Erythroblast (primary cell): ENCODE measurements at places on chromosomes 16 and 17.

DNA sequence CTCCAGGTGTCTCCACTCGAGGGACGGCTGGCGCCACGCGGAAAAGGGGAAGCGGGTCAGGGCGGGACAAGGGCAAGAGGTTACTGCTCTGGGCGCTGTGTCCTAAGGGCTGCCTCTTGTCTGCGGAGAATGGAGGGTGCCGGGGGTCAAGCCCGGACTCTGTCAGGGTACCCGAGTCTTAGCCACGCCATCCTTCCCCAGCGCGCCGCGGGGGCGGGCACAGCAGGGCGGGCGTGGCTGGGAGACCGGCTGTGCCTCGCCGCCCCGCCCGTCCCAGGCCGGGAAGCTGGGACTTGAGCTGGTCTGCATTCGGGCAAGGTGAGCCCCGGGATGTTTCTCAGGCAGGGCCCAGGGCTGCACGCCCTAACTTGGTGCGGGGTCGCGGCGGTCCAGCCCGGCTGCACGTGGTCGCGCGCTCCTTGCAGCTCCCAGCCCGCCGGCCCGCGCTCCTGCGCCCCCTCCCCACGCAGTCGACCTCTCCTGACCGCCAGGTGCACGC lies 6.2 kb upstream of the ACTG1 start:
- DNase-seq: no peak

DNA sequence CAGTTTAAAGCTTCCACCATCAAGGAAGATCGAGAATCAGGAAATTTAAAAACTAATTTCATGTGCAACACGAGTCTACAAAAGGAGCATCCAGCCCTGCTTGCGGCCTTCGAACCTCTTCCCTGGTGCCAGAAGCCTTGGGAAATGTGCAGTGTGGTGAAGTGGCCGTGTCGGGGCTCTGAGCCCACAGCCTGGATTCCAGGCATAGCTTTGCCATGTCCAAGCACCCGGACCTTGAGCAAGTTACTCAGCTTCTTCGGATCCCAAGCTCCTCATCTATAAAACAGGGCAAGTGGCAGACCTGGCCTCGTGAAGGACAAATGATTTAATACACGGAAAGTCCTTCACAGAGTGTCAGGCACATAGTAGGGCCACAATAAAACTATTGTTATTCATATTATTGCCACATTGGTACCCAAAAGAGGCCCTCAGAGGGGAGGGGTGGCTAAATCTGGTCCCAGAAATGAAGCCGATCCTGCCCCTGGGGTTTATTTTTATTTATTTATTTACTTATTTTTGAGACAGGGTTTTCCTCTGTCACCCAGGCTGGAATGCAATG lies 34.8 kb downstream of the COTL1 start:
- DNase-seq: no peak

DNA sequence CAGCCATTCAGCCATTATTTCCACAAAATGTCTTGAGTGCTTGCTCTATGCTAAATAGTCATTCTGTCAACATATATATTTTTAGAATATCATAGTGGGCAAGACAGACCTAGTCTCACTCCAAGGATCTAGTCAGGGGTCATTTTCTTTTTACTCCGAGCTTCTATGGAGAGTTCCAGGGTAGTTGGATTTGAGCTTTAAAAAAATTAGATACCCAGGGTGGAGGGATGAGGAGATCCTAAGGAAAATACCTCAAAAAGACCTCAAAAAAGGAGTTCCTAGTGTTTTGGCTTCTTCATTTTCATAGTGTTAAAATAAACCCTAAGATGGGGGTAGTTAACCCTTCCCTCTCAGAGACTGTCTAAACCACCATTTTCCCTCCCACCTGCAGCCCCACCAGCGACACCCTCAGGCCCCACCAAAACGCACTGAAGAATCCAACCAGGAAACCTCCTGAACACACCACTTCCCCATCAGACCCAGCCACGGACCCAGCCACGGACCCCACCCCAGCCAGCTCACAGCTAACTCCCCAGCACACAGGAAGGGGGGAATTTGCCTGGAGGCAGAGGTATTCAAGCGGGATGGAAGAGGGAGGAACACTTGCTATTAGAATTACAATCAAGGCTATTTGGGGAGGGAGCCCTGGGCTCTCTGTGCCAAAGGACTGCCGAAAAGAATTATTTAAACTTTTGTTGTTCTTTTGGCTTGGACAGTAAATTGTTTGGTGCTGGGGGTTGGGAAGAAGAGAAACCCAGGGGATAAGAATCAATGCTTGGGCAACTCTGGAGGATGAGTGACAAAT lies 2.2 kb downstream of the ETV4 start:
- DNase-seq: no peak

DNA sequence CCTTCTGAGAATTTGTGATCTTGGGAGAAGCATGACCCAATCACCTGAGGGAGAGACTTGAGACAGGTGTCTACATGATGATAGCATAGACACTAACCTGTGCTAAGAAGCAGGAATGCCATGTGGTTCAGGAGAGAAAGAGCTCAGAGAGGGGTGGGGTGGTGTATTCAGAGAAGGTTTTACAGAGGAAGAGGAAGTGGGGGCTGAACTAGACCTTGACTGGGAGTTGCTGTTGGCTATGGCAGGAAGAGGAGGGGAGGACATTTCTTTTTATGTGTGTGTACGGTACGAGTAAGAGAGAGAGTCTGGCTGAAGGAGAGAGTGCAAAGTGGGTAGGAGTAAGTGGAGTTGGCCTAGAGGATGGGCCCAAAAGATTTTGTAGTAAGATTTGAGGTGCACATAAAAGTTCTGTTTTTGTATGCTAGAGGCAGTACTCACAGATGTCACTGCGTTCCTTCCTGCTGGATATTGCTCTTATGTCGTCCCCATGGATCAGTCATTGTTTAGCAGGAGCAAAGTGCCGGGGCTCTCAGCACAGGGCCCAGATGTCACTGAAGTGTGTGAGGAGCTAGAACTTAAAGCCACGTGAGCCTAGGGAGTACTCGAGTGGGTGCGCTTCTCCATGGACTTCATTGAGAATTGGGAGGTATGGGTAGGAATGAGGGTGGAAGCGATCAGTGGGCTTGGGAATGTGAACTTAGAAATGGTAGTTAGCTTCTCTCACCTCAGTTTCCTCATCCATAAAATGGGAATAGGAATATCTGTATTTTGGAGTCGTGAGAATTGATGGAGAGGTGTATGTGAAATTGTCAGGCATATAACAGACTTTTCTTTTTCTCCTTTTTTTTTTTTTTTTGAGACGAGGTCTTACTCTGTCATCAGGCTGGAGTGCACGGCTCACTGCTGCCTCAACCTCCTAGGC lies 22.1 kb downstream of the SLC7A6 start:
- no peak for DNase-seq

DNA sequence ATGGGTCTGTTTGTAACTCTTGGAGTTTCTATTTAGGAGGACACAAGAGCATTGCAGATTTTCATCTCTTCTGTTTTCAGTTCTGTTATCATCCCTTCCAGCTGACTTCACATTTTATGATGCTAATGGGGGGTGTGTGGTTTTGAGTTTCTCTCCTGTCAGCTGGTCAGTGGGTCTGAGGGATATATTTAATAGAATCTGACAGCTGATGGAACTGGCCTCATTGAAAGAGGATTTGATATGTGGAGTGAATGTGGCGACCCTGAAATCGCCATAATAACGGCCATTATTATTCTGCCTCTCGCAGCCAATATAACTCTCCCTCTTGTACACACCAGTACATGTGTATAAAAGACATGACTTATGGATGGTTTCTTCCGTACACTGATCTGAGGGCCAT lies 128.1 kb downstream of the SALL1 start:
- DNase-seq: no peak

- DNase-seq: no peak
These were observed 244.1 kb downstream of the PHKB start for GRCh38 chr16:47705266-47705665.

DNA sequence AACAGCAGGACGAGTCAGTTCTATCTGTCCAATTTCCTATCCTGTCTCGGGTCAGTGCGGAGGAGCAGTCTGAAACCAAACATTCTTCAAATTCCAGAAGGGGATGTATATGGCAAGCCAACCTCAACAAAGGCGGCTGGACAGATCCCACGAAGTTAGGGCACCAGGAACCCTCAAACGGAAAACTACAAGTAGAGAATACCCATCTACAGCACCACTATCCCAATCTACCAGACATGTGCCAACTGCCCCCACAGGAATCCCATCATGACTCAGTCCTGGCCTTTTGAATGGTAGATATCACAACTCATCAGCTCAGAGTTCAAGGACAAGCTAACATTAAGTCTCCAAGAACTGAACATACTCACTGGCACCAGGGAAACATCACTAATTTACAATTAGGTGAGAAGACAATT lies 2.3 kb downstream of the NAT9 start:
- no peak for DNase-seq

- no peak for DNase-seq
These were observed 10.4 kb downstream of the HSD17B2 start for GRCh38 chr16:82045465-82045864.

GRCh38 chr17:61601297-61601696 lies 10.3 kb upstream of the NACA2 start:
- no peak for DNase-seq

- no peak for DNase-seq
These were observed 19.3 kb downstream of the PEMT start for GRCh38 chr17:17572010-17572785.

DNA sequence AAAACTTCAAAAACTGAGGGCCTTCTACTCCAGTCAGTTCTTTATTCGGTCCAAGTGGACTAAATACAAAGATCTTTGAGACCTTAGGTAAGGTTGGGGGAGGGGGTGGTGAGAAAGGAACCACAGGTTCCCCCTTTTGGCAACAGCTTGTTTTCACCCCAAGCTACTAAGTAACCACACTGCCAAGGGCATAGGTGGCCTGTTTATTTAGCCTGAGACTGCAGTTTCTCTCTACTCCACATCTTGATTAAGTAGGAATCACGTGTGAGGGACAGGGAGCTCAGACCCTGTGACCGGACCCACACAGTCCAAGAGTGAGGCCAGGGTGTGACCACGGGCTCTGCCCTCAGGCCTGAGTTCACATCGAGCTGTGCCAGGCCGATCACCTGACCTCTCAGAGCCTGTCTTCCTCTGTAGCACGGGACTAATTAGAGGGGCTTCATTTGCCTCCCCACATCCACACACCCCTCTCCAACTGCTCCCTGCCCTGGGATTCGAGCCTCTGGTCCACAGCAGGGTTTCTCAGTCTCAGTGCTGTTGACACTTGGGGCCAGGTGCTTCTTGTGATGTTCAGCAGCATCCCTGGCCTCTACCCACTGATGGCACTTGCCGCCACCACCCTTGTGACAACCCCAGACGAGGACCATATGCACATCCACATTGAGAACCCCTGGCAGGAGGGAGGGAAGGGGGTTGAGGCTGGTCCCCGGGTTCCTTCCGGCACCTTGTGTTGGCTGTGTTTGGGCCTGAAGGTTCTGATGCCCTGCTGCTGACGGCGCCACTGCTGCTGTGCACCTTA lies 17.8 kb downstream of the ST6GALNAC2 start:
- peak; percentile 50 for DNase-seq

DNA sequence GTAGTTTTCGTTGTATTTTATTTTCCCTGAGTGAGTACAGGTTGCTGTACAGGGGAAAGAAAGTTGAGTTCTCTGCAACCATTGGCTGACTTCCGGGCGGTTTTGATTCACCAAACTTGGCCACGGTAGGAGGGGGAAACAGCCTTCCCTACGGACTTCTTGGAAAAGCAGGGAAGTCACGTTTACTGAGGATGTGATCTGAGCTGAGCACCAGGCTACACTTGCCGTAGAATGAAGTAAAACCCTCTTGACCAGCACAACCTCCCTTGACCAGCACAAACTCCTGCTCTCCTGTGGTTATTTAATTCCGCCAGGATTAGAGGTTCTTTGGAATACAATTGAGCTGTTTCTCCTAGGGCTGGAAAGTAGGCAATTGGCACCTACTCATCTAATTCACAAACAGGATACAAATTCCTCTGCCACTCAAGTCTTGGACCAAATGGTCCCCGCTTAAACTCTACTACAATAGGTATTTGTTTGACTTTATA lies 242.0 kb upstream of the RBFOX1 start:
- no peak for DNase-seq

GRCh38 chr17:71547904-71548303 lies 572.9 kb upstream of the SOX9 start:
- DNase-seq: no peak

DNA sequence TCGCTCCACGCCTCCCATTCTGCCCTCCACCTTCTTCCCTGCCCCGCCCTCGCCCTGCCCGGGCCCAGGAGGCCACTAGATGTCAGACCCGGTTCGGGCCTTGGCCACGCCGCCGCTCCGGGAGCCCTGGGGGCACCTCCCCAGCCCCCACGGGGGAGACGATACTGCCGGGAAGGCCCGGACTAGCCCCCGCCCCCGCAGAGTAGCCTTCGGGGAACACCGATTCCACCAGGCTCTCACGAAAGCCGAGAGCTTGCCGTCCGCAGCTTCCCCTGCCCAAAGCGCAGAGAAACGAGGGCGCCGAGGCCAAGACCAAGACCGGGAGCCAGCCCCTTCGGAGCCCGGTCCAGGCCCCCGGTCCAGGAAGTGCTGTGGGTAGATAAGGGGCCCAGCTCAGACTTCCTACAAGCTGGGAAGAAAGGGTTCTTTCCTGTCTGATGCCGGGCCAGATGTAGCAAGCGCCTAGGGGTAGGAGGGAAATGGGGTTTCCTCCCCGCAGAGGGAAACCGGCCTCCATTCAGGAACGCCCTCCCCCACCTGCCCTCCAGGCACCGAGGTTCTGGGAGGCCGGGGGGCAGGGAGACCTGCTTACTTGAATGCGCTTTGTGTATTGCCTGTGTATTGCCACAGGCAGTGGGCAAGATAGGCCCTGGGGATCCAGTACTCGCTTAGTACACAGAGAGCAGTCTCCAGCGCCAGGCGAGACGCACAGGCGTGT lies 806 bp upstream of the CYB561 start:
- no peak for DNase-seq

DNA sequence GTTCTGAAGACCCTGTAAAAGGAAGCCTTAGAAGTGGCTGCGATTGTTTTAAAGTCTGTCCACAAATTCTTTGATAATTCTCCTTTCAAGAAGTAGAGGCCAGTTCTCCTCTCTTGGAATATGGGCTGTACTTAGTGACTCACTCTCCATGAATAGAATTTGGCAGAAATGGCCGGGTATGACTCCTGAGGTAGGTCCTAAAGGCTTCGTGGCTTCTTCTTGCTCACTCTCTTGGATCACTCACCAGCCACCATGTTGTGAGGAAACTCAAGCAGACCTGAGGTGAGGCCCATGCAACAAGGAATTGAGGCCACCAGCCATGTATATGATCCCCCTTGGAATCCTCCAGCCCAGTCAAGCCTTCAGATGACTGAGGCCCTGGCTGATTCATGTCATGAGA lies 75.8 kb downstream of the WWOX start:
- no peak for DNase-seq

GRCh38 chr16:85286951-85287814 lies 174.9 kb upstream of the CIBAR2 start:
- DNase-seq: no peak
